Body of pancreas (tissue), 4 donors: ENCODE measurements at places on chromosomes 11 and 22. TPM values are rescaled to one million over a fixed set of nuclear protein-coding genes. Genes with fewer than 3 reads are reported as not detected.

- no peak overlapping the region for H3K4me3 ChIP-seq
- DNase-seq: no peak
- no peaks in the 10 kb centered on the region for H3K27me3 ChIP-seq
- no peaks in the 10 kb centered on the region for H3K4me1 ChIP-seq
These were observed 117.0 kb downstream of the WT1 start for GRCh38 chr11:32318071-32319055.

DNA sequence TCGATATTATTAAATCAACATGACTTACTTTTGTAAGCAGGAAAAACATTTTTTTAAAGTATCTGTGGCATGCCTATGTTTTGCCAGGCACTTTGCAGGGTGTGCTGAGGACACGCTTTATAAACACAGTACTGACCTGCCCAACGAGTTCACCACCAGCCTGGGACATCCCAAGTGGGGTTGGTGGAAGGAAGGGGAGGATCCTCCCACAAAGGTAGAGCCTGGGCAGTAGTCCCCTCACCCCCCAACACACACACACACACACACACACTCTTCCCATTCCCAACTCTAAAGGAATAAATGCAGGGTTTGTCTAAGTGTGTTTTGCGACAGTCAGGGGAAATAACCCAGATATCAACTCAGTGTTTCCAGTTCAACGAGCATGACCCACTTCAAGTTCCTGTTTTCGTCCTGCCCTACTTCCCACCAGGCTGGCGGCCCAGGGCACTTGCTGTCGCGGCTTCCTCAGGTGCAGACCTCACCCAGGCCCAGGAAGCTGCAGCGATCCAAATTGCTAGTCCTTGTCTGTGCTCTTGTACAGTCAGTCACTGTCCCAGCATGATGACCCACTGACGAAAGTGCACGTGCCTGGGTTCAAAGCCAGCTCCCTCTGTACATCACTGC lies 3.1 kb downstream of the CERK start:
- peak overlapping the region; percentile 73 for H3K27ac ChIP-seq
- H3K4me1 ChIP-seq: peaks cover 82% of the 10 kb centered on the region
- no peak overlapping the region for H3K4me3 ChIP-seq
- no peaks in the 10 kb centered on the region for H3K27me3 ChIP-seq

GRCh38 chr22:19663821-19664355 lies 50.4 kb upstream of the SEPTIN5 start:
- H3K36me3 ChIP-seq: no peaks in the 10 kb centered on the region
- H3K4me3 ChIP-seq: no peak overlapping the region
- no peak overlapping the region for H3K27ac ChIP-seq

- no peak overlapping the region for H3K4me3 ChIP-seq
- DNase-seq: no peak
- no peaks in the 10 kb centered on the region for H3K4me1 ChIP-seq
- H3K36me3 ChIP-seq: no peaks in the 10 kb centered on the region
- no peaks in the 10 kb centered on the region for H3K27me3 ChIP-seq
These were observed 17.5 kb downstream of the OR10D3 start for GRCh38 chr11:124200671-124201070.

DNA sequence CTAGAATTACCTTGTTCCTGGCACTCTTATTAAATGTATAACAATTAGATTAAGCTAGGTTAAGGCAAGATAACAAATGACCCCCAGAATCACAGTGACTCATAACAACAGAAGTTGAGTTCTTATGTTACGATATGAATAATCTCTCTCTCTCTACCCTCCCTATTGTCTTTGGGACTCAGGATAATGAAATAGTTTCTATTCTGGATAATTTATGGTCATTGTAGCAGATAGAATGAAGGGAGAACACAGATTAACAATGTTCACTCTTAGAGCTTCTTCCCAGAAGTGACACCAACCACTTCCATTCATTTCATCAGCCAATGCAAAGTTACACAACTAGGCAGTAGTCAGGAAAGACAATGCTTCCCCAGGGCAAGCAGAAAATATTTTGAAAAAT lies 334.5 kb downstream of the C11orf87 start:
- no peaks in the 10 kb centered on the region for H3K27me3 ChIP-seq
- DNase-seq: no peak
- peaks cover 18% of the 10 kb centered on the region for H3K4me1 ChIP-seq

DNA sequence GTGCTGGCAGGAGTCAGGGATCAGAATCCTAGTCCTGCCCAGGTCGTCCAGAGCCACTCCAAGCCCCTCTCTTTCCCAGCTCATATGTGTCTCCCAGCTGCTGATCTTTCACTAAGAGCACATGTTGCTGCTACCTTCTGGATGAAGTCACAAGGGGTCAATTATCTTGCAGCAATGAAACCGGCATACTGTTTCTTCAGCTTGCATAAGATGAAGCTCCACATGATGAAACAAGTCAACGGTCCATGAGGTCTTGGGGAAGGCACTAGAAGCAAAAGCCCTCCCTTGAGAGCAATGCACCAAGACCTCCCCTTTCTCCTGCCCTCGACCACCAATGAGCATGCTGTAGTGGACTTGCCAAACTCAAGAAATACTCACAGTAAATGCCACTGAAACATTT lies 148.9 kb downstream of the TENM4 start:
- no peaks in the 10 kb centered on the region for H3K27me3 ChIP-seq
- no peak overlapping the region for H3K27ac ChIP-seq

DNA sequence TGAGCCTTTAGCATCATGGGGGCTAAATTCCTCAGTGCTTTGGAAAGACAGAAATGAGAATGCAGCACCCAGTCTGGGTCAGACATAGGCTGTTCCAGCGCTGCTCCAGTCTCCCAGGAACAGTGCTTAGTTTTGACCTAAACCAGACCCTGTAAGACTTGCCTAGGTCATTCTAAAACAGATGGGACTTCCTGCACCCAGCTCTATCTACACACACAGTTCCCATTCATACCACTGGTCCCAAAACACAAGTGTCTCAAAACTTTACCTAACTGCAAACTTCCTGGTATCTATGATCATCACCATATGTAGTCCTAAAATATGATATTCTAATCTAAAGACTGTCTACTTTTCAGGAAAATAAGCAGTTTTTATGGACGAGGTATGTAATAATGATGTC lies 37.9 kb downstream of the PRCP start:
- no peak overlapping the region for H3K27ac ChIP-seq
- H3K36me3 ChIP-seq: no peaks in the 10 kb centered on the region
- no peak for DNase-seq
- no peak overlapping the region for H3K4me3 ChIP-seq
- H3K27me3 ChIP-seq: no peaks in the 10 kb centered on the region

GRCh38 chr22:48424201-48424627 lies 1403.5 kb downstream of the BRD1 start:
- H3K36me3 ChIP-seq: no peaks in the 10 kb centered on the region
- DNase-seq: no peak
- no peak overlapping the region for H3K27ac ChIP-seq
- H3K27me3 ChIP-seq: no peaks in the 10 kb centered on the region
- no peak overlapping the region for H3K4me3 ChIP-seq

GRCh38 chr11:116787786-116788486 lies at the start of gene ZPR1:
ZPR1 (minus strand) TSS chr11:116788023; CDS start chr11:116787990, 33 bp downstream.
- H3K36me3 ChIP-seq: no peaks in the 10 kb centered on the region
- peak within 1 kb of the TSS; percentile 59 for H3K27ac ChIP-seq
- H3K4me1 ChIP-seq: peaks cover 45% of the 10 kb centered on the region
- peak within 1 kb of the TSS; percentile 99 for H3K4me3 ChIP-seq

DNA sequence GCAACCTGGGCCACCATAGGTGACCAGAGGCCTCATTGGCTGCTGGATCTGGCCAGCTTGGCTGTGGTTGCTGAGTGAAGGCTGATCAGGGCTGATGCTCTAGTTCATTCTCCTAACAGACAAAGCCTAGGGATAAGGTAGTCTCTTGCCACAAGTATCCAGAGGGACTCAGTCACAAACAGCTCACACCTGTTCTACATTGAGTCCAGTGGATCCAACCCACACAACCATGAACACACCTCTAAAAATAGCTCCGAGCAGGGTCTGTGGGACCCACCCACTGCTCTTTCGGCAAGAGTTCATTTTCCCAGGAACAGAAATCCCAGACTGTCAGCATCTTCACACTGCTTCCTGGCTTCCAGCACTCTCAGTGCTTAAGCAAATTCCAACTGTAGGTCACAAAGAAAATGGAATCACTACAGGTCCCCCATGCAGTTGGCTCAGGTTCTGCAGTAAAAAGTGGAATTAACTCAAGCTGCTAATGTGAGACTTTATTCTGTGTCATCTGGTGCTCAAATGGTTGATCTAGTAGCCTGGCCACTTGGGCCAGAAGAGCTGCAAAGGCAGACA lies 67.3 kb downstream of the PPFIBP2 start:
- H3K4me1 ChIP-seq: peaks cover 1% of the 10 kb centered on the region
- H3K4me3 ChIP-seq: no peak overlapping the region
- H3K27me3 ChIP-seq: no peaks in the 10 kb centered on the region
- H3K27ac ChIP-seq: no peak overlapping the region
- DNase-seq: no peak
- no peaks in the 10 kb centered on the region for H3K36me3 ChIP-seq

DNA sequence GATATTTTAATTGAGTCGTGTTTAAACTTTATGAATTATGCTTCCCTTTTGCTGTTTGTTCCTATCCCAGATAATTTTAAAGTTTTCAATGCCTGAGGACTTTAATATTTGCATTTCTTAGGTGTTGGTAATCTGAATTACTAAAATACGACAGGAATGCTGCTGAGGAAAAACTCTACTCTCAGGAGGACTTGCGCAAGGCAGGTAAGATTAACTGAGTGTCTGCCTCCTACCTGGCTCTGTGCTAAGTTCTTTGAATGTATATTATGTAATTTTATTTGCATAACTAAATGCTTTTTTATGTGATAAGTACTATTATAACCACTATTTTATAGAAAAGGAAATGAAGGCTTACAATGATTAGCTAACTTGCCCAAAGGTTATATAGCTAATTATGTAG lies 2.7 kb upstream of the KCNA4 start:
- H3K4me1 ChIP-seq: peaks cover 20% of the 10 kb centered on the region
- DNase-seq: no peak

- no peaks in the 10 kb centered on the region for H3K27me3 ChIP-seq
- H3K4me3 ChIP-seq: no peak overlapping the region
- DNase-seq: peak; percentile 72
- H3K27ac ChIP-seq: peak overlapping the region; percentile 90
These were observed 35.5 kb downstream of the PIWIL4 start for GRCh38 chr11:94602430-94603372.

- peaks cover 22% of the 10 kb centered on the region for H3K4me1 ChIP-seq
- H3K27me3 ChIP-seq: no peaks in the 10 kb centered on the region
- no peak for DNase-seq
- H3K36me3 ChIP-seq: peaks cover 4% of the 10 kb centered on the region
- H3K27ac ChIP-seq: no peak overlapping the region
These were observed 10.1 kb downstream of the SIGIRR start for GRCh38 chr11:404551-405264.

DNA sequence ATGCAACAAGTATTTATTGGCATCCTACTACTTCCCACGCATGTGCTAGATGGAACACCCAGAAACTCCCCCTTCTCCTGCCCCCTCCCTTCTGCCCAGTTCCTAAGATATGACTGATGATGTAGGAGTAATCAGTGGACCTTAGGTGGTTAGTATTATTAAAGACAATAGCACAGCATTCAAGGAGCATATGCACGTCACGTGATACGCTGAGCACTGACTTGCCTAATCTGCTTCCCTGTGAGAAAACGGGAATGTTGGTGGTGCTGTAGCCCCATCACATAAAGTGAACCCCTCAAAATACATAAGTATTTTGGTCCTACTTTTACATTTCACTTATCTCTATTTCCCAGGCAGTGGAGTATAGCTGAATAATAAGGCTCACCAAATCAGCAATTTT lies 12.4 kb downstream of the DRD2 start:
- no peaks in the 10 kb centered on the region for H3K36me3 ChIP-seq
- no peaks in the 10 kb centered on the region for H3K27me3 ChIP-seq
- no peak overlapping the region for H3K27ac ChIP-seq
- DNase-seq: no peak
- H3K4me1 ChIP-seq: no peaks in the 10 kb centered on the region
- H3K4me3 ChIP-seq: no peak overlapping the region

GRCh38 chr11:68146010-68146540 lies 24.9 kb upstream of the CHKA start:
- DNase-seq: peak; percentile 99
- H3K4me3 ChIP-seq: no peak overlapping the region
- peaks cover 72% of the 10 kb centered on the region for H3K4me1 ChIP-seq
- H3K27ac ChIP-seq: peak overlapping the region; percentile 91

GRCh38 chr11:19077965-19078364 lies 17.4 kb upstream of the MRGPRX2 start:
- H3K4me1 ChIP-seq: peaks cover 47% of the 10 kb centered on the region
- no peak overlapping the region for H3K27ac ChIP-seq
- DNase-seq: no peak
- no peaks in the 10 kb centered on the region for H3K27me3 ChIP-seq

DNA sequence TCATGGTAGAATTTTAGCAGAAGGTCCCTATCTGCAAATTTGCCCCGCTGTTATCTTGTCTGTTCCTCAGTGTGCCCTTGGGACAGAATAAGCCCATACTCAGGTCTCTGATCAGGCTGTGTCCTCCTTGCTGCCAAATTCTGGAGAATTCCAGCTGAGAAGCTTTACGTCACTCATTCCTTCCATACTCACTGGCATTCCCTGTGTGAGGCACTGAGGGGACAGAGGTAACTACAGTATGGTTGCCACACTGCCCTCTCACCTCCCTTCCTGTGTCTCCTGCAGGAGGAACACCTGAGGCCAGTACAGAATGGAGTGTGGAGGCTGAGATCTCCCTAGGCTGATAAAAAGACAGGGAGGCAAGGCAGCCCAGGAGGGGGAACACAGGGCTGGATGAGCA lies 31.5 kb downstream of the SHISA8 start:
- no peaks in the 10 kb centered on the region for H3K4me1 ChIP-seq
- peaks cover 45% of the 10 kb centered on the region for H3K36me3 ChIP-seq
- no peak overlapping the region for H3K27ac ChIP-seq
- no peak for DNase-seq
- no peaks in the 10 kb centered on the region for H3K27me3 ChIP-seq

- DNase-seq: no peak
- H3K27ac ChIP-seq: no peak overlapping the region
- H3K36me3 ChIP-seq: no peaks in the 10 kb centered on the region
- no peak overlapping the region for H3K4me3 ChIP-seq
These were observed 6.4 kb upstream of the CCDC88B start for GRCh38 chr11:64333556-64333955.

DNA sequence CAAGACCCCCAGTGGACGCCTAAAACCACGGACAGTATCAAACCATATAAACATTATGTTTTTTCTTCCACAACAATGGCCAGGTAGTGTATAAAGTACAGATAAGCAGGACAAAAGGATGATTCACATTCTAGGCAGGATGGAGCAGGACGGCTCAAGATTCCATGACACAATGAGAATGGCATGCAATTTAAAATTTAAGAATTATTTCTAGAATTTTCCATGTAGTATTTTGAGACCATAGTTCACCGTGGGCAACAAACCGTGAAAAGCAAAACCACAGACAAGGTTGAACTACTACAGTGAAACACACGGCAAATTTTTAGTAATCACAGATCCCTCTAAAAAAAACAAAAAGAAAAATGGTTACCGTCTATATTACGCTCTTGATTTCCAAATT lies 7.5 kb downstream of the NARS2 start:
- H3K27me3 ChIP-seq: no peaks in the 10 kb centered on the region
- H3K4me1 ChIP-seq: peaks cover 5% of the 10 kb centered on the region

The FANCF gene
- 9.6 TPM for total RNA-seq

The GPR83 gene
- total RNA-seq: not detected

The BEST1 gene
- total RNA-seq: 2.6 TPM

The CHADL gene
- 6.3 TPM for total RNA-seq

The OR4D5 gene
- 0.78 TPM for total RNA-seq

The TEF gene
- 10.9 TPM for total RNA-seq

The OR8D4 gene
- total RNA-seq: 13.2 TPM

The MS4A3 gene
- total RNA-seq: not detected

The TENM4 gene
- 6.6 TPM for total RNA-seq

The KRTAP5-9 gene
- total RNA-seq: 3.0 TPM

The ACCSL gene
- not detected for total RNA-seq
